ENCODE measurements at places on chromosomes 7 and 10.

- no peak for DNase-seq
These were observed 574.5 kb downstream of the ZWINT start for GRCh38 chr10:55786461-55787050.

DNA sequence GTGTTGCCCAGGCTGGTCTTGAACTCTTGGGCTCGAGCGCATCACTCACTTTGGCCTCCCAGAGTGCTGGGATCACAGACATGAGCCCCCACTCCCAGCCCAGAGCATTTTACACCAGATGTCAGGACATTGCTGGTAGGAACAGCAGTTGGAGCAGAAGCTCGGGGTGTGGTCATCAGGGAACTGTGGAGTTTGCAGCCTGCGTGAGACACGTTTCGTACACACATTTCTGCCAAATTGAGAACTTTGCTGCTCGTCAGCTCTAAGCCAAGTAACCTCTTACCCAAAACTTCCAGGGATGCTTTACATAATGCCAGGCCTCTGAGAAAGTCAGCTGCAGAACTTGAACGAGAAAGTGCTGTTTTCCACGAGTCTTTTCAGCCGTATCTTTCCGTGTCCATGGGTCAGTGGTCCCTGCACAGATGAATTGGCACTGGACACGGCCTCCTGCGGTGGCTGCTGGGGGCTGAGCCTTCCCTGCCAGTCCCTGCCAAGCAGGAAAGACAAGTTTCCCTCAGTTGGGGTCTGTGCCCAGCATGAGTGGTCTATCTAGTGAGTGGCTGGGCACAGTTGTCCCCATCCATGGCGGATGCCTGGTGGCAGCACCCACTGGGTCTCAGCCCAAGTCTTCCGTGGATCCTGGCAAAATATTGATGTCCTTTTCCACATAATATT lies 54.4 kb downstream of the DNAJB6 start:
- no peak for DNase-seq

DNA sequence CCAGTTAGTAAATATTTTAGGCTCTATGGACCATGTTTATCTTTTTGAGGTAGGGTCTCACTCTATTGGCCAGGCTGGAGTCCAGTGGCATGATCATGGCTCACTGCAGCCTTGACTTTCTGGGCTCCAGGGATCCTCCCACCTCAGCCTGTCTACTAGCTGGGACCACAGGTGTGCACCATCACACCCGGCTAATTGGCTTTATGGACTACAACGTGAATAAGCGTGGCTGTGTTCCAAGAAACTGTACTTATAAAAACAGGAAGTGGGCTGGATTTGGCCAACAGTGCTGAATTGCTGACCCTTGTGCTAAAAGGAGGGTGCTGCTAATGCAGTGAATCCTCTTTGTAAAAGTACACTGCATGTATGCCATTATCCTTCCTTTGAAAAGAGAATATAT lies 111.7 kb upstream of the CDK13 start:
- DNase-seq = no peak

DNA sequence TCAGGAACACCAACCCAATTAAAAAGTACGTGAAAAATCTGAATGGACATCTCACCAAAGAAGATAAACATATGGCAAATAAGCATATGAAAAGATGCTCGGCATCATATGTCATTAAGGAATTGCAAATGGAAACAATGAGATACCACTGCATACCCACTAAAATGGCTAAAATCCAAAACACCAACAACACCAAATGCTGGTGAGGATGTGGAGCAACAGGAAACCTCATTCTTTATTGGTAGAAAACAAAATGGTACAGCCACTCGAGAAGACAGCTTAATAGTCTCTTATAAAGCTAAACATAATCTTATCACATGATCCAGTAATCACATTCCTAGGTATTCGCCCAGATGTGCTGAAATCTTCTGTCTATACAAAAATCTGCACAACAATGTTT lies 13.1 kb downstream of the RSU1 start:
- no peak for DNase-seq

DNA sequence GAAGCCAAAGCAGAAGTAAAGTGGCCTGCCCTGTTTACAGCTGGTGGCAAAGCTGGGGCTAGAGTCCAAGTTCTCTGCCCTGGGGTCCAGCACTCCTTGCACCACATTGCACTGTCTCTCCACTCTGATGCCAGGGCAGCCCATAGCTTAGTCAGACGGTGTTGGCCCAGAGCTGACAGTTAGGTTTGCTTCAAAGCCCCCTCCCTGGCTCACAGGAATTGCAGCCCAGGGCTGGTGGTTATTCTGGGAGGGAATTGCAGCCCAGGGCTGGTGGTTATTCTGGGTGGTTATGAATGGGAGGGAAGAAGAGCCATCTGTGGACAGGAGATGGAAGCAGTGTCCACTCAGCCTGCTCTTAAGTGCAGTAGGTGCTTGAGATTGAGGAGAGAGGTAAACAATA lies 88.9 kb downstream of the SCRN1 start:
- DNase-seq = no peak

DNA sequence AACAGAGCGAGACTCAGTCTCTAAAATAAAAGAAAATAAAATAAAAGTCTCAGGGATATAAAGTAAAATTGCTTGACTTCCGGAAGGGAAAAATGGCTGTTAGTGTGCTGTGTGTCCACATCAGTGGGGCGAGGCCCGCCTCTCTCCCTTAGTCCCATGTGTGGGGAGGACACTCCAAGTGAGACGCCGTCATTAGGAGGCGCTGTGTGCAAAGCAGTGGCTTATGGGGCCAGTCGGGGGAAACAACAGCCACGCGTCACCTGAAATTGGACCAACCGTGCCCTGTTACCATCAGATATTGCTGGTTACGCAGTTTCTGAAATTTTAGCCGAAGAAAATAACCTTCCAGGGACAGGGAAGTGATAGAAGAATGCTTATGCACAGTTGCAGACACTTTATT lies 15.8 kb downstream of the SFXN4 start:
- no peak for DNase-seq

DNA sequence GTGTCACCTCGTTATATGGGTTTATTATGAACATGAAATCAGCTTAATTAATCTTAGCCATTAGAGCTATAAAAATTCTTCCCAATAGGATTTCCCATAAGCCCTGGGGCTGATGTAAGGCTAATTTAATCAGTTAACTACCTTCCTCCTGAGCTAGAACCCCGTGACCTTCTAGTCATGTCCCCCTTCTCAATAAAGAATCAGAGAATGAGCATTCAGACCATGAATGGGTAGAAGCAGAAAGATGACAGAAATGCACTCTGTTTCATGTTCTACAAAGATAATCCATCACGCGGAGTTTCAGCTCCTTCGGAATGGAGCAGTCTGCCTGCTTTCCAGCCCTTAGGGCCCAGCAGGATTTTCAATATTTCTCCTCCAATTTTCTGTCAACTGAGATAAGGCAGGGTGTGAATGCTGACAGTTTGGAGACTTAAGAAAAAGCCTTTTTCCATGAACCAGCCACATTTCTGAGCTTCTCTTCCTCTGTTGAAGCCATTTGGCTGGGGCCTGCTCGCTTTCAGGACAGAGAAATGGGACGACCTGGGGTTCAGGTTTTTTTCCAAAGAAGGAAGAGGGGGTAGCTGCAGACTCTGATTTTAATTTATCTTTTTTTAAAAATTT lies 211.0 kb downstream of the NEBL start:
- DNase-seq = no peak

DNA sequence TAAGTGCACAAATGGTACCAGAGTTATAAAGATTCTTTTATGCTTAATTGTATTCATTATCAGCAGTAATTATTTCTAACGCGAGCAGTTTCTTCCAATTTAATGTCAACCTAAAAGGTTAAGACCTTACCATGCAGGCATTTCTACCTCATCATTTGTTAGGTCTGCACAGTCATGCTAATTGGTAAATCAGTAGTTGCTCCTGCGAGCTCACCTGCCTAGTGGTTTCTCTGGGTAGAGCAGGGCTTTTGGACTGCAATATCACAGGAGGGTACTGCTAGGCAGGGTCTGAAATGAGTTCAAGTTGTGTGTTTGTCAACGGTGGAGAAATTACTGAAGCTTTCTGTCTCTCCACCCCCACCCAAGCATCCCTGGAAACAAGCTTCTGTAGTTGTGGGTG lies 558.5 kb upstream of the MGMT start:
- no peak for DNase-seq

DNA sequence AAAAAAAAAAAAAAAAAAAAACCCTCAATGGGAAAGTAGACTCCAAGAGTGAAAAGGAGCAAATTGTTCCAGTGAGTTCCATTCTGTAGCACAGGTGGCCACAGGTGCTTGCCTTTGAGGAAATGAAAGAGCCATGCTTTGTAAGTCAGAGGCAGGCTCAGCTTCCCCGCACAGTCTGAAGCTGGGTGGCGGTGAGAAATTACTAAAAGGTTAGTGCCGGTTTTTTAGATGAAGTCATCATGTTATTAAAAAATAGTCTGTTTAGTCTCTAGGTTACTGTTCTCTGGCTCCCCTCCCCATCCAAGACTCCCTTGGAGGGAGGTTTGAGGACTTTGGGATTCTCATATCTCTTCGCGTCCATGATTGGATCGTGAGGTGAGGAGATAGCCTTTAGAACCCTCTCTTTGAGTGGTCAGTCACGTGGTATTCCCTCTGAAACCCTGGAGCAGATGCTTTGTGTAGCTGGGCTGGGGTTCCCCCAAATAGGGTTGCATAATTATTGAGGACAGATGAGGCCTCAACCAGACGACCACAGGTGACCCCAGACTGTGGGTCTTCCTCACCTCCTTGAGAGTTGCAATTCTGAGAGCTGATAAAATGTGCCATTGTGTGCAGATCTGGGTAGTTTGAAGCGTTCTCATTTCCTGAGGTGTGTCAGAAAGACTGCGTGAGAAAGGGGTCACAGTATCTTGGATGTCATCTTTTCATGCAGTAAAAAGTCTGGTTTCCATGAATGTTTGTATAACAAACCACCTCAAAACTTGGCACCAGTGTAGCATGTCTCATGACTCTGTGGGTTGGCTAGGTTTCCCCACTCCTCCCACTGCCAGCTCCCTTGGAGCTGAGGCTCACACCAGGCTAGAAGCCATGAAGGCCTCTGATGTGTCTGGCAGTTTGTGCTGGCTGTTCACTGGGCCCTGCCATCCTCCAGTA lies 27.1 kb downstream of the OGDH start:
- DNase-seq = no peak

GRCh38 chr10:48279081-48279751 lies 4.7 kb upstream of the FRMPD2 start:
- DNase-seq = no peak

GRCh38 chr7:119105381-119105780 lies 880.9 kb downstream of the ANKRD7 start:
- no peak for DNase-seq

DNA sequence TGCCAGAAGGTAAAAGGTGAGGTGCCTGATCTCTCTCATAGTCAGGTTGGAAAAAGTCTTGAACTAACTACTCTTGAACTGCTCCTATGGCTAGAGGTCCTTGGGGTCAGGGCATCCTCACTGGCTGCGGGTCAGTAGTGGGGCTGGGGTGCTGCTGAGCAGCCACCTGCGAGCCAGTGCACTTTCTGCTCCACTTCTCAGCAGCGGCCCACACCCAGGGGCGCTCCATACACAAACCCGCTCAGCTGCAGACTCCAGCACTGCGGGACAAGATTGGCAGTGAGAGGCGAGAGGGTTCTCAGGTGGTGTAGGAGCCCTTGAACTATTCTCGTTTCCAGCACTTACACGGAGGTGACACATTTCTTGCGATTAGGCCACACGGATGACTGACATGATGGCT lies 6.0 kb downstream of the ABCA13 start:
- no peak for DNase-seq

GRCh38 chr7:36468370-36469101 lies 78.9 kb downstream of the ANLN start:
- DNase-seq = no peak

GRCh38 chr7:30977896-30978564 lies 14.3 kb downstream of the GHRHR start:
- no peak for DNase-seq

DNA sequence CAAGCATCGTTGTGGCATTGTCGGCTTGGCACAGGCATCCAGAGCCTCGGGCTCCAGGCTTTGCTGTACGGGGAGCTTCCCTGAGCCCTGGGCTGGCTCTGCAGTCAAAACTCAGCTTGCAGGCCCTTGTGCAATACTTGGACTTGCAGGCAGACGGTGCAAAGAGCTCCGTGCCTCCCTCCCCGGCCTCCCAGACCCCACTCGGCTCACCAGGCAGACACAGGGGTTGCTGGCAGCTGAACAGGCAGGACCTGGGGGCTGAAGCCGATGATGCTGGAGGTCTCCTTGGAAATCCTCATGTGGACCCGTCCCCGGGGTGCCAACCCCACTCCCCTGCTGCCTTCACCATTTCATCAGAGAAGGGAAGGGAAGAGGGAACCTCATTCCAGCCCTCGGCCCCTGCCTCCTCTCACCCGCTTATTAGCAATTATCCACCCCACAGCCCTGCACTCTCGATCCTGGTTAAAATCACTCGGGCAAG lies 59.6 kb upstream of the GNA12 start:
- DNase-seq = no peak

DNA sequence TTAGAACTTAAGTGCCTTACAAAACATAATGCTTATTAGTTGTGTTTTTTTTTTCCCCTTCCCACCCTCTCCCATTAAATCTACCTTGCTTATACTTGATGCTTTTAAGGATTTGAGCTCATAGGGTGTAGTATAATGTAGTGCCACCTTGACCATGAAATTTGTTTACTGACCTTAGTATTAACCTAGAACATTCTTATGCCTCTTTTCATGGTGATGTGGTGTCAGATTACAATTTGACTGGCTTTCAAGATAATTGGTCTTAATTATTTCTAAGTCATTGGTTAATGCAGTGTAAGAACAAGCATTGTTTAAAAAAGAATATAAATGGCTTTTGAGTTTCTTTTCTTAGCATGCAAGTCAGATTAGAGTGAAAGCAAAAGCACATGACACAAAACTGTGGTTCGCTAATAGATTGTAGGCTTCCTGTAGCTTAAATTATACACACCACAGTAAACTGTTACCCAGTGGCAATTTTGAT lies 61.8 kb downstream of the ADD3 start:
- DNase-seq = no peak

DNA sequence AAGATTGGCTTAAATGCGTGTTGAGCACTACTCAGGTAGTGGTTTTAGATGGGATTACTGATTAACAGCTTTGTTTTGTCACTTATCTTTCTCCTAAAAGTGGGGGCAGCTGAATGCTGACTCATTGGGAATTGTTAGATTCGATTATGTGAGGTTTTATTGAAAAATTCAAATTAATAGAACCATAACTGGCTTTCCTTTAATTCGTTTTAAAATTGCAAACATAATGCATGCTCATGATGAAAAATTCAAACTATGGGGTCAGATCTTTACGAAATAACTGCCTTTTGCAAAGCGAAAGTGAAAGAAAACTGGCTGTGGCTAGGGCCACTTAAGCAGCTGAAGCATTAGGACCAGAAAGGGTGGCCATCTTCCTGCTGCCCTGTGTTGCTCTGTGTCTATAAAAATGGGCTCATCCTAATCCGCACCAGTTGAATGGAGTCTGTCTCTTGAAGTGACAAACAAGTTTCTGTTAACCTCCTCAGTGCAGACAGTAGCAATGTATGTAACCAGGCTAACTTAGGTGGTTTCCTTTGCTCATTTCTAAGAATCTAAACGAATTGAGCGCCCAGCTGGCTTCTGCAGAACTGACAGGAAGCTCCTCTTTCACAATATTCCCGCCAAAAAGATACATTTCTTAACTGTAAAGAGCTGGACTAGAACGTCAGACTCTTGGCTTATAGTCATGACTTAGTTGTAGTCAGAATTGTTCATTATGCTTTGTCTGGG lies 27.8 kb downstream of the DENND10 start:
- DNase-seq = no peak

All from activated CD8-positive, alpha-beta memory T cell treated with anti-CD3 and anti-CD28 coated beads for 1 hour (primary cell).